ENCODE measurements at places on chromosomes 6 and 20.

GRCh38 chr6:42340511-42340910 is 111.2 kb downstream of the TRERF1 start:
- H3K4me1 ChIP-seq = no peaks in the 10 kb centered on the region
- H3K36me3 ChIP-seq = no peaks in the 10 kb centered on the region
- H3K4me3 ChIP-seq = no peak overlapping the region
- H3K27ac ChIP-seq = no peak overlapping the region
- H3K27me3 ChIP-seq = no peaks in the 10 kb centered on the region
- no peak for DNase-seq

DNA sequence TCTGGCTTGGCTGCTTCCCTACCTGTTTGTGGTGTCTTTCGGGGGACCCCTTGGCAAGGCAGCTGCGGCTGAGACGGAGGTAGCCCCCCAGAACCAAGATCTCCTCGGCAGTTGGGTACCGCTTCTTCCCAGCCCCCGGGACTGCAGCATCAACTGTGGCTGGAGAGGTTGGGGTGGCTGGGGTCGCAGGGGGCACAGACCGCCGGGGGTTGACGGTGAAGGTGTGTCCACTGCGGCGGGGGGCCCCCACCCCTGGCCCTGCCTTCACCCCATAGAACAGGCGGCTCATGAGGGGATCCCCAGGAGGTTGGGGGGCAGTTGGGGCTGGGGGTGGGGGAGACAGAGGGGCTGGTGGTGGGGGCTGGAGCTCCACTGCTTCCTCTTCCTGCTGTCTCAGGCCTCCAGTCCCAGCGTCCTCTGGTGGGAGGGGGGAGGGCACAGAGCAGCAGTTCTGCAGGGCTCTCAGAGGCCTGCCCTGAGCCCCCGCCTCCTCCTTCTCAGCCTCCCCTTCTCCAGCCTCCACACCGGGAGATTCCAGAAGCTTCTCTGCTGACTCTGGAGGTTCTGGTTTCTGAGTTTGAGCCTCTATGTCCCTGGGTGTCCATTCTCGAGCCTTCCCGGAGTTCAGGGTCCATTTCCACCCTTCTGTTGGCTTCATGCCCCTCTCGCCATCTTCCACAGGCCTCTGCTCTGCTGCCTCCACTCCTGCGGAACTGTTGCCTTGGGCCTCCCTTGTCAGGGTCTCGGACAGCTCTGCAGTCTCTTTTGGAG is 1.9 kb downstream of the PPP1R18 start:
- H3K27me3 ChIP-seq = no peaks in the 10 kb centered on the region
- H3K36me3 ChIP-seq = no peaks in the 10 kb centered on the region
- DNase-seq = peak; percentile 40
- H3K4me1 ChIP-seq = peaks cover 30% of the 10 kb centered on the region
- H3K27ac ChIP-seq = peak overlapping the region; percentile 80

- H3K27ac ChIP-seq = no peak overlapping the region
- H3K27me3 ChIP-seq = no peaks in the 10 kb centered on the region
- H3K36me3 ChIP-seq = no peaks in the 10 kb centered on the region
- no peak overlapping the region for H3K4me3 ChIP-seq
Observed at GRCh38 chr20:33947709-33948295, 45.9 kb upstream of the RALY start.

GRCh38 chr6:97282726-97283617 is at the start of gene MMS22L:
Gene MMS22L (minus strand): TSS chr6:97283216. CDS start chr6:97282477, 739 bp downstream.
- H3K4me1 ChIP-seq = peaks cover 8% of the 10 kb centered on the region
- no peaks in the 10 kb centered on the region for H3K36me3 ChIP-seq
- peak within 1 kb of the TSS; percentile 98 for H3K4me3 ChIP-seq
- peak; percentile 97 for DNase-seq
- H3K27ac ChIP-seq = peak within 1 kb of the TSS; percentile 72
- no peaks in the 10 kb centered on the region for H3K27me3 ChIP-seq

DNA sequence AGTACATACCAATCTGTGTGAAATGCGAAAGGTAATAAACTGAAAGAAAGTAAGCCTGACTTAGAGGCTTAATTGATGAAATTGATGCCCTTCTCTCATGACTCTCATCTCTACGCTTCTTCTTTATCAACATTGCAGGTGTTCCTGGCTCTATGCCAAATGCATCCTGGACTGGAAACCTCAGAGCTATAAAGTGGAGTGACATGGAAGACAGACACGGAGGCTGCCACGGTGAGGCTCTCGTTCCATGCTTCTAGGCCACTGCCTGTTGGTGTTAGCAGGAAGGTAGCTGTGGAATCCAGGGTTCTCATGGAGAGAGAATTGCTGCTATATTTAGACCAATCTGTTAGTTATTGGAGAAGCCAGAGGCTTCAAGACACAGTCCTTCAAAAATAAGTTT is 73.2 kb downstream of the C6orf52 start:
- no peak overlapping the region for H3K27ac ChIP-seq
- H3K36me3 ChIP-seq = no peaks in the 10 kb centered on the region
- peaks cover 10% of the 10 kb centered on the region for H3K4me1 ChIP-seq
- no peak for DNase-seq
- H3K27me3 ChIP-seq = no peaks in the 10 kb centered on the region
- no peak overlapping the region for H3K4me3 ChIP-seq

DNA sequence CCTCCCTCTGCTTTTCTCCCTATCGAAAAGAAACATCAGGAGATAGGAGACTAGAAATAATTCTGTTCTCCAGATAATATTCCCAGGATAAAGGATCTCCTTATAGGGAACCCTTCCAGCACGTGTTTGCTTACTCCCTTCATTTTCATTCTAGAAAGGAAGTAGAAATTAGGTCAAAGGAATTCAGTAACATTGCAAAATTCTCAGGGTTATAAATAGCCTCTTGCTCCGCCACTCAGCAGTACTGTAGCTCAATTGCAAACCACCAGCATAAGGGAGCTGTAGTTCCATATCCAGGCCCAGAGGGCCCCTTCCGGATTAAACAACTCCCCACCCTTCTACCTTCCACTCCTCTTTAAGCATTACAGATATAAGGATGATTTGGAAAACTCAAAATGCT is 6.2 kb downstream of the ELMO2 start:
- DNase-seq = no peak
- no peaks in the 10 kb centered on the region for H3K36me3 ChIP-seq
- no peak overlapping the region for H3K4me3 ChIP-seq
- H3K27me3 ChIP-seq = no peaks in the 10 kb centered on the region

- no peak overlapping the region for H3K4me3 ChIP-seq
- H3K4me1 ChIP-seq = peaks cover 10% of the 10 kb centered on the region
- no peaks in the 10 kb centered on the region for H3K36me3 ChIP-seq
- no peaks in the 10 kb centered on the region for H3K27me3 ChIP-seq
- peak; percentile 76 for DNase-seq
Observed at GRCh38 chr20:57048027-57048869, 218.2 kb downstream of the BMP7 start.

- H3K4me3 ChIP-seq = no peak overlapping the region
- no peaks in the 10 kb centered on the region for H3K27me3 ChIP-seq
- no peak for DNase-seq
- no peaks in the 10 kb centered on the region for H3K4me1 ChIP-seq
- no peak overlapping the region for H3K27ac ChIP-seq
Observed at GRCh38 chr6:56713254-56713672, 70.6 kb upstream of the DST start.

GRCh38 chr6:53945765-53946407 is 151.1 kb downstream of the LRRC1 start:
- no peak overlapping the region for H3K4me3 ChIP-seq
- no peaks in the 10 kb centered on the region for H3K36me3 ChIP-seq
- no peak overlapping the region for H3K27ac ChIP-seq
- DNase-seq = no peak
- peaks cover 7% of the 10 kb centered on the region for H3K4me1 ChIP-seq
- H3K27me3 ChIP-seq = no peaks in the 10 kb centered on the region

DNA sequence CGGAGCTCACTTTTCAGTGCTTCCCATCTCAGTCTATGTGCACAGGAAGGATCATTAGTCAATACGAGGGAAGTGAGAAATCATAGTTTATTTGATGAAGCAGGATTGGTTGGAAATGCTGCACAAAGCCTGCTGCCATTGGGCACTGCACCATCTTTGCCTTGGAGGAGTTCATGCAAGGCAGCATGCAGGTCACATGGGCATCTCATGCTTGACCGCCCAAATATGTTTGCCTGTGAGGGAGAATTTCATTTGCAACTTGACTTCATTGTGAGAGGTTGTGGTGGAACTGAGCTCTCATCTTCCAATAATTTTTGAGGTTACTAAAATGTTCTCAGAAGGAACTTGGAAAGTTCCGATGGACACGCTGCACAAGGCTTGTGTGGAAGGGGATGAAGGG is 83.9 kb upstream of the SYNDIG1 start:
- no peak for DNase-seq
- no peak overlapping the region for H3K4me3 ChIP-seq
- peaks cover 8% of the 10 kb centered on the region for H3K4me1 ChIP-seq
- H3K36me3 ChIP-seq = no peaks in the 10 kb centered on the region
- H3K27ac ChIP-seq = no peak overlapping the region
- no peaks in the 10 kb centered on the region for H3K27me3 ChIP-seq

- no peak for DNase-seq
- H3K4me3 ChIP-seq = no peak overlapping the region
- H3K36me3 ChIP-seq = no peaks in the 10 kb centered on the region
- H3K27me3 ChIP-seq = no peaks in the 10 kb centered on the region
- H3K27ac ChIP-seq = no peak overlapping the region
Observed at GRCh38 chr6:147040121-147040910, 163.9 kb upstream of the STXBP5 start.

Data from MM.1S (cell line).